H1 (cell line): ENCODE measurements at places on chromosomes 12 and 14. TPM values are rescaled to one million over a fixed set of nuclear protein-coding genes. Genes with fewer than 3 reads are reported as not detected.

Gene IL26
- polyA plus RNA-seq, result not detected in 2 replicates

Gene TRHDE
- 1.0 and 1.3 TPM in 2 replicates for polyA plus RNA-seq

Gene AKAP5
- polyA plus RNA-seq, result 0.36 and 0.50 TPM in 2 replicates

Gene CORO1C
- polyA plus RNA-seq, result 71.7 and 72.7 TPM in 2 replicates

Gene CLMN
- polyA plus RNA-seq, result 1.4 and 1.6 TPM in 2 replicates
